ENCODE measurements at places on chromosomes 11 and 22. TPM values are rescaled to one million over a fixed set of nuclear protein-coding genes. Genes with fewer than 3 reads are reported as not detected.

MMP26 gene
- not detected for total RNA-seq

NLRP14 gene
- total RNA-seq = not detected

ZNF70 gene
- total RNA-seq = 0.87 TPM

PLAAT4 gene
- 11.6 TPM for total RNA-seq

CEP126 gene
- total RNA-seq = 3.3 TPM

DRICH1 gene
- not detected for total RNA-seq

C11orf87 gene
- not detected for total RNA-seq

LRRC10B gene
- total RNA-seq = not detected

GRCh38 chr11:57217053-57217452 lies 20.0 kb downstream of the APLNR start:
- H3K4me1 ChIP-seq = peaks cover 6% of the 10 kb centered on the region
- no peak overlapping the region for H3K27ac ChIP-seq
- no peaks in the 10 kb centered on the region for H3K36me3 ChIP-seq
- no peak for DNase-seq
- H3K27me3 ChIP-seq = no peaks in the 10 kb centered on the region

DNA sequence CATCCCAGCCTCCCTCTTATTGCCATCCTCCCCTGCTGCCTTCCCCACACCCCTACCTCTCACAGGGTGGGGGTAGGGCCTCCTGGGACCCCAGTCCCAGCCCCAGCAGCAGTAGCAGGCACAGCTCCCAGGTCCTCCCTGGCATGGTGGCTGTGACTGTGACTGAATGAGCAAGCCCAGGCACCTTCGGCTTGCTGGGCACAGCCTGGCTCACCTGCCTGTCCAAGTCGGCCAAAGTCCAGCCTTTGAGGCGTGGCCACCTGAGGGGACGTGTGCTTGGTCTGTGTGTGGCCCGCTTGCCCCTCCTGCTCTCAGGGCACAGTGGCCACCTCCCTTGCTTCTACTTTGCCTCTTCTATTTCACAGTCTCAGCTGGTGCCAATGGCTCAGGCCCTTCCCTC lies at the start of gene TREH:
Gene TREH, minus strand, starts transcription at position 168 of the 400 bp plus-strand sequence. Its CDS starts 23 bp downstream, at position 145.
- H3K36me3 ChIP-seq = no peaks in the 10 kb centered on the region
- peak; percentile 81 for DNase-seq
- H3K27me3 ChIP-seq = no peaks in the 10 kb centered on the region
- H3K4me1 ChIP-seq = peaks cover 13% of the 10 kb centered on the region
- H3K27ac ChIP-seq = peak within 1 kb of the TSS; percentile 69
- H3K4me3 ChIP-seq = no peak within 1 kb of the TSS

- no peaks in the 10 kb centered on the region for H3K27me3 ChIP-seq
- H3K4me1 ChIP-seq = peaks cover 10% of the 10 kb centered on the region
- no peaks in the 10 kb centered on the region for H3K36me3 ChIP-seq
- H3K27ac ChIP-seq = no peak overlapping the region
- H3K4me3 ChIP-seq = no peak overlapping the region
- DNase-seq = no peak
Measured at GRCh38 chr22:39279170-39279850, 34.5 kb upstream of the PDGFB start.

DNA sequence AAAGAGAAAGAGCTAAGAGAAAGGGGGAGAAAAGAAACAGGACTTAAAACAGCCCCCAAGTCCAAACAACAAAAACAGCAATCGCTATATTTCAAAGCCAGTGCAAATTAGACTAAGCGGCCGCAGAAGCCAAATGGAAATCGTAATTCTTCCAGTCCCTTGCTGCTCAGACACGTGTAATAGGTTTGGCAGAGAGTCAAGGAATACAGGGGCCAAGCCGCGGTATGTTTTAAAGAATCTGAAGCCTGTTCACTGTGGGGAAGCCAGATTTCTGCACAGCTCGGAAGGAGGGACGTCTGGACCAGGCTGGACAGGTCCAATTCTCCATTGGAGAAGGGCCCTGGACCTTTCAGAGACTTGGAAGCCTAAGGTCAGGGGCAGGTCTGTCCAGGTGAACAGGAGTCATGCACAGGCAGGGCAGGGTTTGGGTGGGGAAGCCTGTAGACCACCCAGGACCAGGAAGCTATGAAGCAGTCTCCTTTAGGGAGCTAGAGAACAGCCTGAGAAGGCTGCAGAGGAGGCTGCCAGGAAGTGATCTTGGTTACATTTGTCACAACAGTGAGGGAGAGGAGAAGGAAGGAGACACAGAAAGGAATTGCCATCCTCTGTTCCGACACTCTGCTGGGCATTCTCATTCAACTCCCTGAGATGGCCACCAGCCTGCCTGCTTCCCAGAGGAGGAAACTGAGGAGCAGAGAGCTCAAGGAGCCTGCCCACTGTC lies 265.5 kb upstream of the ISX start:
- no peak for DNase-seq
- H3K27me3 ChIP-seq = no peaks in the 10 kb centered on the region
- no peak overlapping the region for H3K4me3 ChIP-seq
- H3K36me3 ChIP-seq = no peaks in the 10 kb centered on the region
- H3K27ac ChIP-seq = no peak overlapping the region

DNA sequence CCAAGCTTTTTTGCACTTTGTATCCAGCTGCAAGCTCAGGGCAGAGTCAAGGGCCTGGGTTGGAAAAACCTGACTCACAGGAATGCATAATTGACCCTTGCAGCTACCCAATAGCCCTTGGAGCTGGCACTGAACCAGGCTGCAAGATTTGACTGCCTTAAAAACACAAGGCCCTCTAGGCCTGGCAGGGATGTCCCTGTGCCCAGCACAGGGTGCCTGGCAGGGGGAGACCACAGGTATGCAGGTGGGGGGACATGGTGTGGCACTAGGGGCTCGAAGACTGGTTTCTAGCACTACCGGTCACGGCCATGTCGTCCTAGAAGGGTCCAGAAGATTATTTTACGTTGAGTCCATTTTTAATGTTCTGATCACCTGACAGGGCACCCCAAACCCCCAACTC lies 30.2 kb downstream of the SBF1 start:
- H3K4me3 ChIP-seq = no peak overlapping the region
- H3K4me1 ChIP-seq = peaks cover 20% of the 10 kb centered on the region
- no peaks in the 10 kb centered on the region for H3K27me3 ChIP-seq
- DNase-seq = peak; percentile 84
- H3K27ac ChIP-seq = peak overlapping the region; percentile 67

DNA sequence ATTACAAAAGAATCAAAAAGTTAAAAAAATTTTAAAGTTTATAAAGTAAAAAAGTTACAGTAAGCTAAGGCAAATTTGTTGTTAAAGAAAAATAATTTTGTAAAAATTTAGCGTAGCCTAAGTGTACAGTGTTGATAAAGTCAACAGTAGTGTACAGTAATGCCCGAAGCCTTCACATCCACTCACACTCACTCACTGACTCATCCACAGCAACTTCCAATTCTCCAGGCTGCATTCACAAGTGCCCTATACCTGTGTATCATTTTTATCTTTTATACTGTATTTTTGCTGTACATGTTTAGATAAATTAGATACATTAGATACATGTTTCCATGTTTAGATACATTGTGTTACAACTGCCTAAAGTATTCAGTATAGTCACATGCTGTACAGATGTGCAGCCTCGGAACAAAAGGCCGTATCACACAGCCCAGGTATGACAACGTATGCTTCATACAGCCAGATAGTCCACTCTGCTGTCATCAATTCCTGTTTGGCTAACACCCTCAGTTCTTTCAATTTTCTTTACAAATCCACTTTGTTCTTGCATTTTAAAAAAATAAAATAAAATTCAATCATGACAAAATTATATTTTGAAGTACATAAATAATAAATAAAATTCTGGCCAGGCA lies 80.7 kb downstream of the RBFOX2 start:
- H3K27me3 ChIP-seq = no peaks in the 10 kb centered on the region
- no peaks in the 10 kb centered on the region for H3K36me3 ChIP-seq

DNA sequence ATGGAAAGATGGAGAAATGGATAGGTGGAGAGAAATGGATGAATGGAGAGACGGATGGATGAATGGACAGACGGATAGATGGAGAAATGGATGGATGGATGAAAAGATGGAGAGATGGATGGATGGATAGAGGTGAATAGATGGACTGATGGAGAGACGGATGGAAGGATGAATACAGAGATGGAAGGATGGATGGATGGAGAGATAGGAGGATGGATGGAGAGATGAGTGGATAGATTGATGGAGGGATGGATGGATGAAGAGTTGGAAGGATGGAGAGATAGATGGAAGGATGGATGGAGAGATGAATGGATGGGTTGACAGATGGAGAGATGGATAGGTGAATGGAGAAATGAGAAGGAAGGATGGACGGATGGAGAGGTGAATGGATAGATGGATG lies 63.7 kb downstream of the FLRT1 start:
- H3K27ac ChIP-seq = no peak overlapping the region
- no peaks in the 10 kb centered on the region for H3K36me3 ChIP-seq
- no peak overlapping the region for H3K4me3 ChIP-seq

- H3K4me3 ChIP-seq = no peak overlapping the region
- H3K27ac ChIP-seq = no peak overlapping the region
- no peaks in the 10 kb centered on the region for H3K36me3 ChIP-seq
- no peaks in the 10 kb centered on the region for H3K27me3 ChIP-seq
- H3K4me1 ChIP-seq = peaks cover 48% of the 10 kb centered on the region
Measured at GRCh38 chr11:2811206-2812091, 74.1 kb downstream of the CDKN1C start.

DNA sequence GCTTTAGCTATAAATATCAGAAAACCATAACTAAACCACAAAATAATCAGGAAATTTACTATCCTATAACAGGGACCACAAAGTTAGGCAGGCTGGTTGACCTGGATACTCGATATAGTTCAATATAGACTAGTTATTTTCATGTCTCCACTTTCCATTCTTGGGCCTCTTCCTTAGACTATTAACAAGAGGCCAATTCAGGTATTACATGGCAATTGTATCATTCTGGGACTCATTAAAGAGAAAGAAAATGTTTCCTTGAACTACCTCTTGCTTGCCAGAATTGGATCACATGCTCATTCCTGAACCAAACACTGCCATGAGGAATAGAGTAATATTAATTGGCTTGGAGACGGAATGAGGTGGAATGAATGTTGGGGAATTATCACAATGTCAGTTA lies 76.0 kb downstream of the EIF3M start:
- H3K27me3 ChIP-seq = no peaks in the 10 kb centered on the region
- H3K4me1 ChIP-seq = no peaks in the 10 kb centered on the region
- no peak overlapping the region for H3K27ac ChIP-seq
- H3K4me3 ChIP-seq = no peak overlapping the region
- no peaks in the 10 kb centered on the region for H3K36me3 ChIP-seq

DNA sequence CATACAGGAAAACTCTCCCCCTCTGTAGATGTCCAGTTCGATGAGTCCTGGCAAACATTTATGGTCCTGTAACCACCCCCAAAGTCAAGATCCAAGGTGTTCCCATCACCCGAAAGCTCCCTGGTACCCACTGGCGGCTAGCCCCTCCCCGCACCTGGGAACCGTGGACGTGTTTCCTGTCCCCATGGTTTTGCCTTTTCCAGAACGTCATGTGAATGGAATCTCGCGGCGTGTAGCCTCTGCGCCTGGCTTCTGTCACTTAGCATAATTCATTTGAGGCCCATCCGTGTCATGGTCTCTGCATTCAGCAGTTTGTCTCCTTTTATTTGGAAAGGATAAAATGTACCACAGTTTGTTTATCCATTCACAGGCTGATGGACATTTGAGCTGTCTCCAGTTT lies 106.3 kb downstream of the KCNQ1 start:
- H3K4me1 ChIP-seq = peaks cover 4% of the 10 kb centered on the region
- no peaks in the 10 kb centered on the region for H3K27me3 ChIP-seq
- DNase-seq = no peak
- H3K36me3 ChIP-seq = no peaks in the 10 kb centered on the region

DNA sequence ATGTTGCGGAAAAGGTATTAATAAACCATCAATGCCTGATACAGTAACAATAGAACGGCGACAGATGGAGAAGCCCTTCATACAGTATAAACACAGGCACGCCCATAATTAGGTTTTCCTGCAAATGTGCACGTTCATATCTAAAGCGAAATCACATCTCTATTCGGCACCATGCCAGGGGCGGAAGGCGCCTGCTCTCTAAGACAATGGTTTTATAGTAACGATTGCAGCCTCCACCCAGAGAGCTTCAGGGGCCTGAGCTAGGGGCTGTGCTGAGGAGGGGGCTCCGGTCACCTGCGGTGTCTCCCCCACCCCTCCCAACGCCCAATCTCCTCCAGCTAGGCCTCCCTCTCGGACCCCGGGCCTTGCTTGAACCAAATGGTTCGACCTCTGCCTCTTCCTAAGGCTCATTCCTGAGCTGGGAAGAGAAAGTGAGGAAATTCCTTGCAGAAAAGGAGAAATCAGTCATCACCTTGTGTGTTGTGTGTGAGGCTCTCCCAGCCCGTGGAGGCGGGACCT lies 9.6 kb downstream of the KRTAP5-5 start:
- H3K4me3 ChIP-seq = no peak overlapping the region
- H3K27me3 ChIP-seq = peaks cover 79% of the 10 kb centered on the region
- H3K4me1 ChIP-seq = peaks cover 15% of the 10 kb centered on the region
- no peaks in the 10 kb centered on the region for H3K36me3 ChIP-seq
- DNase-seq = peak; percentile 77

DNA sequence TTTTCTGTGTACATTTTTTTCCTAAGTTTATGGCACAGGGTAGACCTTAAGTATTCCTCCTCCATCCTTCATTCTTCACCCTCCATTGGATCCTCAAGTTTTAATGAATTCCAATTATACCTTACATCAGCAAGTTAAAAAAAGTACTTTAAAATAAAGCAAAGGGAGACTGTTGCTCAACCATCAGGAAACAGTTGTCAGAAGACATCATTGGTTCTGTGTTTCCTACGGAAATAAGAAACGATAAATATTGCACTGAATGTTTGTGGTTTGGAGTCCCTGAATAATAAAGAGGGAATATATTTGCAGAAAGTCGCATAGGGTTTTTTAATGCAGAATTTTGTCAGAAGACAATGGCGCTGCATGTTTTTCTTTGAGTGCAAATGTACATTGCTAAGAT lies 28.1 kb upstream of the LDHA start:
- peaks cover 65% of the 10 kb centered on the region for H3K36me3 ChIP-seq
- H3K4me3 ChIP-seq = no peak overlapping the region
- no peaks in the 10 kb centered on the region for H3K27me3 ChIP-seq

GRCh38 chr11:104918113-104918824 lies 20.0 kb upstream of the CASP12 start:
- no peaks in the 10 kb centered on the region for H3K27me3 ChIP-seq
- H3K27ac ChIP-seq = peak overlapping the region; percentile 65
- peak overlapping the region; percentile 35 for H3K4me3 ChIP-seq
- peaks cover 19% of the 10 kb centered on the region for H3K4me1 ChIP-seq

GRCh38 chr11:102800767-102801166 lies 2.8 kb upstream of the MMP1 start:
- DNase-seq = no peak
- no peaks in the 10 kb centered on the region for H3K27me3 ChIP-seq
- H3K36me3 ChIP-seq = no peaks in the 10 kb centered on the region
- no peak overlapping the region for H3K4me3 ChIP-seq
- H3K4me1 ChIP-seq = no peaks in the 10 kb centered on the region

DNA sequence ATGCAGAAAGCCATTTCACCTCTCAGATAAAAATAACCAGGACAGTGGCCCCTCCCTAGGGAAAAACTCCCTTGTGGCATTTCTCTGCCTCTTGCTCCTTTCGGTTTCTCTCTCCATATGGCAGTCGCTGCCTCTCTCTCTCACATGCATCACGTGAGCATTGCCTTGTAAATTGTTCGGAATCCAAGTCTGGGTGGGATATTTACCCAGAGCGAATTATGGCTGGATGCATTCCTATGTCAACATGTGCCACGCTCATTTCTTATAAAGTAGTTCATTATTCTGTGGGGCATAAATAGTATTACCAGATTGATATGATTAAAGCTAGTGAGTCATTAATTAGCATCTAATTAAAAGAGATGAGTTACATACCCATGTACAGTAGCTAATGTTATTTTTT lies 392.9 kb downstream of the INSC start:
- H3K36me3 ChIP-seq = no peaks in the 10 kb centered on the region
- no peak overlapping the region for H3K27ac ChIP-seq
- peak; percentile 49 for DNase-seq
- H3K4me3 ChIP-seq = peak overlapping the region; percentile 11
- H3K27me3 ChIP-seq = no peaks in the 10 kb centered on the region

- H3K27me3 ChIP-seq = no peaks in the 10 kb centered on the region
- peak overlapping the region; percentile 18 for H3K4me3 ChIP-seq
- H3K4me1 ChIP-seq = peaks cover 54% of the 10 kb centered on the region
- peak overlapping the region; percentile 89 for H3K27ac ChIP-seq
Measured at GRCh38 chr11:2305788-2306451, 4.1 kb downstream of the TSPAN32 start.

Data from stomach (tissue), 19 donors.